Stimulated activated naive CD8-positive, alpha-beta T cell treated with anti-CD3 and anti-CD28 coated beads, Interleukin-15, amount 100 ng/mL, for 72 hours (primary cell): ENCODE measurements at places on chromosomes 1 and 21.
A peak's percentile ranks its signal among the peaks of the same experiment; 100 is the strongest.

GRCh38 chr1:59703918-59704378 is 110.8 kb upstream of the HOOK1 start:
- no peak for DNase-seq

DNA sequence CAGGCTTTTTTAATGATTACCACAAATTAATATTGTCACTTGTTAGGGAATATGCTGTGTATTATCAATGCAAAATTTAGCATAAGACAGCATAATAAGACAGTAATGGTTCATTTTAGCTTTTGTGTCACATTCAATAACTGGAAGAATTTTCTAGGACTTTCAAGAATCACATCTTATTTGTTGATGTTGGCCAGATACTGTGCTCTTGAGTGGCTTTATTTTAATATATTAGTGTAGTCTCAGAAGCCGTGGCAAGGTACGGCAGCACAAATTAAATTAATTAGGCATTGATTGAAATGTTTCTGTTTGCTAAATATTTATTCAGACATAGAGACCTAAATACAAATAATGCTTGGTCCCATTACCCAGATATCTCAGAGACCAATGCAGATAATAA is 10.4 kb downstream of the IFI44L start:
- no peak for DNase-seq

- no peak for DNase-seq
These were observed 32.9 kb downstream of the NRIP1 start for GRCh38 chr21:15031790-15032357.

DNA sequence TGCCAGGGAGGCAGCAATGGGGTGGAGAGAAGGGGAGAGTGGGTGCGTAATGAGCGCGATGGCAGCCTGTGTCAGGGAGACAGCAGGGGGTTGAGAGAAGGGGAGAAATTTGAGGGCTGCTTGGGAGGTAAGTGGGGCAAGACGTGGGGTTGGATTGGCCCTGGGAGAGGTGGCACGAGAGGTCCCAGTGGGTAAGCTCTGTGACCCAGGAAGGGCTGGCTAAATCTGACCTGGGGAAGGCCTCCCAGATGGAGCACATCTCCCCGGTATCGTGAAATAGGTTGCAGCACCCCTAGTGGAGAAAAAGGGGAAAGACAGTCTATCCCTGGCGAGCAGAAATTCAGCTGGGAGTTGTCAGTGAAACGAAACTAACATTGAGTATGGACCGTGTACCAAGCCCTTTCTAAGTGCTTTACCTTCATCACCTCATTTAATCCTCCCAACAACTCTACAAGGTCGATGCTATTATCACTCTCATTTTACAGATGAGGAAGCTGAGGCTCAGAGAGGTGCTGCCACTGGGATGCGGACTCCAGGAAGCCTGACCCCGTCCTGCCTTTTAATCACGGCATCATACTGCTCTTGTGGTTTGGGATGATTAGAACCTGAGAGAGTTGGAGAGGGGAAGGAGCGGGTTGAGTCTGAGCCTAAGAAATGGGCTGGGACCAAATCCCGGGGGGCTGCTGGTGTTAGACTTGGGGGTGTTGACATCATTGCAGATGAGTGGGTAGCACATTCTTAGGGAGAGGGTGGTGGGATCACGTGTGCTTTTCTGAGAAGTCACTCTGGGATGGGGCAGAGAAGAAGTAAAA is 56.6 kb upstream of the RPL11 start:
- peak; percentile 71 for DNase-seq

- DNase-seq: peak; percentile 65
These were observed 10.1 kb upstream of the SESN2 start for GRCh38 chr1:28249013-28249865.

DNA sequence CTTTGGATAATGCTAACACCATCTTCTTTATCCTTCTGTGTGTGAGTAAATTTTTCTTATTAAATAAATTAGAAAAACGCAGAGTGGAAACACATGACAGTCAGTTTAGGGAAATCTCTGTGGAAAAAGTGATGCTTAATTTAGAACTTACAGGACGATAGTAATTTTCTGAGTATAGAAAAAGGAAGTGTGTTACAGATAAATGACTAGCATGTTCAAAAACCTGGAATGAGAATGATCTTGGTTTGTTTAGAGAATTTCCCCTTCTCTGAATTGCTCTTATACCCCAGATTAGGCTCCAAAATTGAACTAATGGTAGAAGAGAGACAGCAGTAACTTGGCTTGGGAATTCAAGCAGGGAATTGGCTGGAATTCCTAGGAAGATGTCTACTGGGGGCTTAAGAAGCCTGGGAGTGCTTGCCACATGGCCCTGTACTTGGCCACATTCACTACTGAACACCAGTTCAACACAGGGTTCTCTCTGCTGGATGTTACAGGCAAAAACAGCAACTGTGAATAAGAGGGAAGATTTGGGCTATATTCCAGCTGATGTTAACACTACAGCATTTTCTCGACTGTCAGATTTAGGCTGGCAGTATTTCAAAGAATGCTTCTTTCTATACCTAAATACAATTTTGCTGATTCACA is 1004.2 kb downstream of the TTLL7 start:
- no peak for DNase-seq

DNA sequence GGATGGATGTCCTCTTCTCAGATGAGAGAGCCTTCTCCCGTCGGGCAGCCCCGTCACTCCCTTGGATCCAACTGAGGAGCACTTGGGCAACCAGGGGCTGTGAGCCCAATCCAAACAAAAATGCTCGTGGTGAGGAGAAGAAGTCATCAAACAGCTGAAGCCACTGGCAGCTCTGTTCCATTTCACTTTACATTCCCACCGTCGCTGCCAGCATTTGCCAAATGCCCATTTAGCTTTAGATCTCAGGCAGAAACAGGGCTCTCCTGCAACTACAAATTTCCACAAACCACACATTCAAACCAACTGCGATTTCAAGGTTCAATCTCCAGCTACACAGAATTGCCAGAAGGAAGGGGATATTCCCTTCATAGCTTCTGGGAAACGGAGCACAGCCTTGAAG is 634.6 kb downstream of the SMYD3 start:
- no peak for DNase-seq

GRCh38 chr1:53639996-53640700 is 98.8 kb downstream of the GLIS1 start:
- no peak for DNase-seq

- DNase-seq: no peak
These were observed 61.3 kb downstream of the B3GALNT2 start for GRCh38 chr1:235442788-235443429.

DNA sequence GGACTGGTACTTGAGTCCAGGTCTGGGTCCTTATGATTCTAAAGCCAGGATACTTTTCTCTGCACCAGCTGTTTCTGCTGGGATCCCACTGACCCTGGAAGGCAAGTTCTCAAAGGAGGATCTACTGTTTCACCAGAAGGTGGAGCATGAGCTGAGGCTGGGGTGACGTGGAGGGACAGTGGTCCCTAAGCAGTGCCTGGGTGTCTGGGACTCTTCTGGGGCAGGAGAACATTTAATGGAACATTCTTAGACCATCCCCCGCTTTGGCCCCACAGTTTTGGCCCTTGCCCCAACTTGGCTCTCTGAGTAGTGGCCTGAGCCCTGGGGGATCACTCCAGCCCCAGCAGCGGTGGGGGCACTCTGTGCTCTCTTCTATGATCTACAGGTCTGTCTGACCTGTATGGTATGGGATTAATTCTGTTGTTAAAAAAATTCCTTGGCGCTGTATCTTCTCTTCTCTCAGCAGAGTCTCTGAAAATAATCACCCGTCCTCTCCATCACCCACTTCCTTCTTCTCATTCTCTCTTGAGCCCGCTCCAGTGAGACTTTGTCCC is 60.3 kb upstream of the CSF3R start:
- DNase-seq: no peak

DNA sequence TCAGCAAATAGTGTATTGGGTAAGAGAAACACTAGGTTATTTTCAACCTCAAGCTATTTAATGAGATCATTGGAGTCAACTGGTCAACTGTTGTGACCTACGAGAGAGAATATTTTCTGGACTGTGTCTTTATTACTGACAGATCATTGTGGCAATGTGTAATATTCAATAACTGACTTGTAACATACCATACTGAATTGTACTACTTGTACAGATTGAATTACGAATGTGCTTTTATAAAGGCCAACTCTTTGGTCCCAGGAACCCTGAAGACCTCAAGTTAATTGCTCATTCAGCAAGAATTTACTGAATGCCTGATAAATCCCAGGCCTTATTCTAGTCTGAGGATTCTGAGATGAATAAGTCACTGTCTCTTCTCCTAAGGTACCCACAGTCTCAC is 56.1 kb upstream of the CAMK1G start:
- no peak for DNase-seq

- DNase-seq: peak; percentile 8
These were observed 77.6 kb upstream of the CHRM3 start for GRCh38 chr1:239308701-239309333.

DNA sequence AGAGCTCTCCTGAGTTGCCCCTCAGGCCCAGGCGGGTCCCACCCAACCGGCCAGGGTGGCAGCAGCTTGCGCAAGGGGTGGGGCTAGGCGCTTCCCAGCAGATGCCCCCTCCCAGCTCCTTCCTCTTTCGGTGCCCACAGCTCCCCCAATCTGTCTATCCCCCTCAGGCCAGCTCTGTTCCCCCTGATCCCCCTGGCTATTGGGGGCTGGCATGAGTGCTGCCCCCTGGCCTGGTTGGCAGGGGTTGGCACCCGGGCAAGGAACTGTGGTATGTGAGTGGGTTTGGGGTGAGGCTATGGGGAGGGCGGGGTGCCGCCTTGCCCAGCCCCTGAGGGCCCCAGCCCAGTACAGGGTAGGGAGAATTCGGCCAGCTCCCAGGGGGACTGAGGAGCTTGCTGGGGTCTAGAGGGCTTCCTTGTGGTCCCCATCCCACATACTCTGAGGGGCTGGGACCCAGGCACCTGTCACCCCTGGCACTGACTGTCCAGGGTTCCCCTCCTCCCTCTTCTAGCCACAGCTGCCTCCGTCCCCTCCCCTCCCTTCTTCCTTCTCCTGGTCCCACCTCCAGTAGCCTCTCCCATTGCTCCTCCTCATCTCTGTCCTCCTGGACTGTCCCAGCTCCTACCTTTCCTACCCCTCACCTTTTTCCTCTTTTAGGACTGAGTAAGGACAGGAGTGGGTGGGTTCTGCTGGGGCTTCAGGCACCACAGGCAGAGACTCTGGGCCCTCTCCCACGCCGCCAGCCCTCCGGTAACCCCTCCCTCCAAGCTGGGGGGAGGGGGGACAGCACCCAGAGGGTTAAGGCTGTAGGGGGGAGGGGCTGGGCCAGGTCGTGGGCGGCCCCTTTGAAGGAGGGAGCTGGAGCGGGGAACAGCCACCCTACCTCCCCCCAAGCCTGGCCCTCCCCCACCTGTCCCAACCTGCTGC is 5.7 kb downstream of the ZBTB7B start:
- no peak for DNase-seq

DNA sequence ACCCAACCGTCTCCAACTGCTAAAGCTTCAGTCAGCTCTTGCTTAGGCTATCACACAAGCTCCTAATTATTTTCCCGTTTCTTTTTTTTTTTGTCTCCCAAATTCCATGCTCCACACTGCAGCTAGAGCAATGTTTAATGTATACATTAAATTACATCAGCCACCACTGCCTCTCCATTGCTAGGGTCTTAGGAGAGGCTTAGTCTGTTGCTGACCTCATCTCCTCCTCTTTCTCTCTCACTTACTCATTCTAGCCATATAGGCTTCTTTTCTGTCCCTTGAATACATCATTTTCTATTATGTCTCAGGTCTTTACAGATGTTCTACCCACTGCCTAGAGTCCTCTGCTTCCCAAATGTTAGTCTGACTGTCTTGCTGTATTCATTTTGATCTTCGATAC is 138.1 kb upstream of the ST6GALNAC5 start:
- no peak for DNase-seq

DNA sequence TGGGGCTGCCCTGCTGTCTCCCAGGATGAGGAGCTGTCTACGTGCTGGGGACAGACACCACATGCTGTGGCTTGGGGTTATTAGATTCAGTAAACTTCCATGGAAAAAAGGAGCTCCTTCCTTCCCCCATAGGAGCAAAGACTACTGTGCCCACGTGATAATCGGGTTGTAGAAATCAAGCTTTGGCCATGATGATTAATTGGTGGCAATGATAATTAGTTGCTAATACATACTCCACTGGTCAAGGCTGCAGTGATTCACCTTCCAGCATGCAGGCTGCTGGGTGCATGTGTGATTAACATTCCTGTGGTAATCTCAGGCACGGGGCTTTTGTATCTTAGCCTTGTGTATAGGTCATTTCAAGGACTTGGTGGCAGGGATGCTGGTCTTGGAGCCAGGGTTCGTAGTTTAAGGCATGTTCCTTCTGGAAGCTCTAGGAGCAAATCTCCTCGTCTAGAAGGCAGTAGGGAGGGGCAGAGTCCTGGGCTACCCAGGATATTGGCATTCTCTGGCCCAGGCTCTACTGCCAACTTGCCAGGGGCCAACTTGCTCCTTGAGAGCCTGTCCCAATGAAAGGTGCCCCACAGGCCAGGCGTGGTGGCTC is 41.4 kb downstream of the TMCO4 start:
- DNase-seq: no peak
